Right hindlimb (tissue), 1 donor: ENCODE measurements at places on chromosomes 7 and 10.
A peak's percentile ranks its signal among the peaks of the same experiment; 100 is the strongest.

DNA sequence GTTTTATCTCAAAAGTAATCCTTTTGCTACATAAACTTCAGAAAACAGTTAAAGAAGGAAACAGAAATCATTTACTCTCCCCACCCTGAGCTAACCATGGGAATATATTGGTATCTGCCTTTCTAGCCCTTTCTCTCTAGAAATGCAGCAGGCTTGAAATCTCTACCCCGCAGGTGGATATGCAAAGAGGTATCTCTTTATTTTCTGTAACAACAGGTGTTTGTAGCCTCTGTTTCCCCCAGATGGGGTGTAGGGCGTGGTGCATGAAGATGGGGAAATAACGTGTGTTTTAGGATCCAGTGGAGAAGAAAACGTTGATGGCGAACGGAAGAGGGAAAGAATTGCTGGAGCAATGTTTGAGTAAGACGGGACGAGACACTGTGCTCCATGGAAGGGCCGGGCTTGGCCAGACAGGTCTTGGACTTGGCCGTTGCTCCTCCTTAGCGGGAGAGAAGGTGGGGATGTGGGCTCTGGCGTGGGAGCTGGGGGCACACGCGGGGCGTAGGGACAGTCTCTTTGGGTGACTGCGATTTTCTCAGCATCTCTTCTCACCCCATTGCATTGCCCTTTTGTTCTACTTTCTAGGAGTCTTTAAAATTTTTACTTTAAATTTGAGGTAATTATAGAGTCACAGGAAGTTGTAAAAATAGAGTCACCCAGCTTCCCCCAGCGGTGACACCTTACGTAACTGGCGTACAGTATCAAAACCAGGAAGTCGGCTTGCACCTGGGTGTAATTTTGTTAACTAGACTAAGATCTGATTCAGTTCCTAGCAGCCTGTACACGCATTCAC is 82.9 kb downstream of the ELFN1 start:
- DNase-seq: no peak

- DNase-seq: no peak
Measured at GRCh38 chr10:124543971-124544370, 82.3 kb downstream of the LHPP start.

DNA sequence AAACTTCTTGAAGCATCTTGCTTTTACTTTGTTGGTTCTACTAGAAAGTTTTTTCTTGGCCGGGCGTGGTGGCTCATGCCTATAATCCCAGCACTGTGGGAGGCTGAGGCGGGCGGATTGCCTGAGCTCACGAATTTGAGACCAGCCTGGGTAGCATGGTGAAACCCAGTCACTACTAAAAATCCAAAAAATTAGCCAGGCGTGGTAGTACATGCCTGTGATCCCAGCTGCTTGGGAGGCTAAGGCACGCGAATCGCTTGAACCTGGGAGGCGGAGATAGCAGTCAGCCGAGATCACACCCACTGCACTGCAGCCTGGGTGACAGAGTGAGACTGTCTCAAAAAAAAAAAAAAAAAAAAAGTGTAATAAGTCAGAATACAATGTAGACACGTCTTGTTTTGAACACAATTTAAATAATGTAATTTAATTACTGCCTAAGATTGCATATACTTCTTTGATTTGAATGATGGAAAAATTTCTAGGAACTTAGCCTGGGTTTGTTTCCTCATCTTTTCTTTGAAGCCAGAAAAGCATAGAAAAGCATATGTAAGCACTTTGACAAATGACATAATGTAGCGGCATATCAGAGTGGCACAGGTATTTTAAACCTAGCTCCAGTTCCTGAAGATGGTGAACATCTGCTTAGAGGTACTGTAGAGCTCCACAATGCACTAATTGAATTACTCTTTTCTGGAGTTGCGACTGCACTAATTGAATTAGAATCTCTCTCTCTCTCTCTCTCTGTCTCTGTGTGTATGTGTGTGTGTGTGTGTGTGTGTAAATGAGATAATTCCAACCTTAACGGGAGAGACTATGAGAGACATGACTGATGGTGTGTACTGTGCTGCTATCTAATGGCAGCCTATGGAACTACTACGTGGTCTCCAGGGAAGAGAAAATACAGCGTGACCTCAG is 87.8 kb downstream of the BTRC start:
- peak; percentile 42 for DNase-seq

- DNase-seq: no peak
Measured at GRCh38 chr7:66169616-66170015, 35.5 kb upstream of the TPST1 start.

GRCh38 chr7:142696456-142697179 is 52.7 kb upstream of the PRSS1 start:
- no peak for DNase-seq
